ENCODE measurements at places on chromosomes 12 and 14.
A peak's percentile ranks its signal among the peaks of the same experiment; 100 is the strongest.

DNA sequence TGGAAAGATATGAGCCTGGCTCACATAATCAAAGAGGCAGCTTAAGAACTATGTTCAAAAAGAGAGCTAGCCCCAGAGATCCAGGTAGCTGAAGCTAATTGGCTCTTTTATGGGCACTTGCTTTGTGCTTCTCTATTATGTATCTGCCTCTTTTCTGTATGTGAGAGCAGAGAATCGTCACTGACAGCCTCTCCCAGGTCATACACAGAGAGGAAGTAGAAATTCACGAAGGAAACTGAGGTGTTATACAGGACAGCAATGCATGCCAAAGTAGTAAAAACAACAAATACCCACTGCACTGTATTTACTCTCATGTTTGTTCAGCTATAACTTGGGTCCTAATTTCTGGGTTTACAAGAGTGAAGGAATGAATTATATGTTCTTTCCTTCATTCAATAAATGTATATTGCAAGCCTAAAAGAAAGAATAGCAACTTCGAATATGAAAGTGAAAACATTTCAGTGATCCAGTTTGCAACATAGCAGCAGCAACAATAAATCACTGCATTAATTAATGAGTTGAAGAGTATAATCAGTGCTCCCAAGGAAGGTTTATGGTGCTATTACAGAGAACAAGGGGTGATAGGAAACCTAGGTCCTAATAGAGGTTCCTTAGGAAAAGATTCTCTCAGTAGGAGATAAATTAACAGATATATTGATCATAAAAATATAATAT lies 47.1 kb upstream of the ATXN7L3B start:
- DNase-seq, result no peak

DNA sequence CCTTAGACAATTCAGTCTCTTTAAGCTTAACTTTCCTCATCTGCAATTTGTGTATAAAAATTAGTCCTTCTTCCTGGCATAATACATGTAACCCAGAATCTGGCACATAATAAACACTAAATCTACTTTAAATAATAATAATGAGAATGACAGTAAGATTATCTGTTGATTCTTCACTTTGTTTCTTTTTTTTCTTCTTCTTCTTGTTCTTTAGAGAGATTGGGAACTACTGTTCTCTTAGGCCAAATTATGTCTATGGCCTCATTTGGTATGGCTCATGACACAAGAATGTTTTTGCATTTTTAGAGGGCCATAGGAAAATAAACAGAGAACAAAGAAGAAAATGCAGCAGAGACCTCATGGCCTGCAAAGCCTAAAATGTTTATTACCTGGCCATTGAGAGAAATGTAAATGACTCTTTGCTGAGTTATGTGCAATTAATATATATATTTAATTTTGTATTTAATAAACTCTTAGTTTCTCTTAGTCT lies 275.8 kb downstream of the SLC6A15 start:
- no peak for DNase-seq

- DNase-seq, result peak; percentile 33
Measured at GRCh38 chr14:106848330-106849121, 1322.1 kb downstream of the TMEM121 start.

- peak; percentile 58 for DNase-seq
Measured at GRCh38 chr12:127108360-127109215, 1158.4 kb upstream of the TMEM132C start.

DNA sequence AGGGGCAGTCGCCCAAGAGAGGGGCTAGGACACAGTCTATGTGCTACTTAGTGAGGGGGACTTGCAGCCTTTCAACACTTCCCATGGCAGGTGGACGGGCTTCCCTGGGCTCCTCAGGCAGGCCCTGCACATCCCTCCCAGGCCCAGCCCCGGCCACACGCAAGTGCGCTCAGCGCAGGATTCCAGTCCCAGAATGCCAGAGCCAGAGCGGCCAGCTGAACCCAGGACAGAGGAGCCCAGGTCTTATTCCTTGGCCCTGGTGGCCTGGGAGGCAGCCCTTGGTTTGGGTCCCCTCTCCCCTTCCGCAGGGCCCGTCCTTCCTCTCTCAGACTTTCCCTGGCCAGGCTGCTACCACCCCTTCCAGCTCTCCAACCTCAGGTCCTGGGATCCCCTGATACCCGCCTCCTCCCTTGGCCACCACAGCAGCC lies 12.0 kb downstream of the DLK1 start:
- DNase-seq, result no peak

DNA sequence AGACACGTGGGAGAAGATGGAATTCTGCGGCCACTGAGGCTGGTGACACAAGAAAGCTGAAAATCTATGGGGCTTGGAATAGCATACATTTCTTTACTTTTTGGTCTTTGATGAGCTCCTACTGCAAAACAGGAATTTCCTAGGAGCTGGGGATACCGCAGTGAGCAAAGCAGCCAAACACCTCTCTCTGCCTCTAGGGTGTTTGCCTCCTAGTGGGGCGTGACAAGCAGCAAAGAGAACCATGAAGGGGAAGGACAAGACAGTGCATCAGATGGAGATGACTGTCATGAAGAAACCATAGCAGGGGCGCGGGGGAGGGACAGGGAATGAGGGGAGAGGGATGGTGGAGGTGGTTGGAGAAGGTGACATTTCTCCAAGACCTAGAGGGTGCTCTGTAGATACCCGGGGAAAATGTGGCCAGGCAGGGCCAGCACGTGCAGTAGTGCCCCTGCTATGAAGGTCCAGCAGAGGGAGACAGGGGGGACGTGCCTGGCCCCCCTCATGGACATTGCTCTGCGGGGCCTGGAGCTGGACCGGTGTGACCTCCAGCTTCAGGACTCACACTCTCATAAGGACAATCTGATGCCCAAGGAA lies 58.6 kb downstream of the SERPINA3 start:
- no peak for DNase-seq

Measured in MG63 (cell line).